ENCODE measurements at places on chromosomes 7 and 10.

DNA sequence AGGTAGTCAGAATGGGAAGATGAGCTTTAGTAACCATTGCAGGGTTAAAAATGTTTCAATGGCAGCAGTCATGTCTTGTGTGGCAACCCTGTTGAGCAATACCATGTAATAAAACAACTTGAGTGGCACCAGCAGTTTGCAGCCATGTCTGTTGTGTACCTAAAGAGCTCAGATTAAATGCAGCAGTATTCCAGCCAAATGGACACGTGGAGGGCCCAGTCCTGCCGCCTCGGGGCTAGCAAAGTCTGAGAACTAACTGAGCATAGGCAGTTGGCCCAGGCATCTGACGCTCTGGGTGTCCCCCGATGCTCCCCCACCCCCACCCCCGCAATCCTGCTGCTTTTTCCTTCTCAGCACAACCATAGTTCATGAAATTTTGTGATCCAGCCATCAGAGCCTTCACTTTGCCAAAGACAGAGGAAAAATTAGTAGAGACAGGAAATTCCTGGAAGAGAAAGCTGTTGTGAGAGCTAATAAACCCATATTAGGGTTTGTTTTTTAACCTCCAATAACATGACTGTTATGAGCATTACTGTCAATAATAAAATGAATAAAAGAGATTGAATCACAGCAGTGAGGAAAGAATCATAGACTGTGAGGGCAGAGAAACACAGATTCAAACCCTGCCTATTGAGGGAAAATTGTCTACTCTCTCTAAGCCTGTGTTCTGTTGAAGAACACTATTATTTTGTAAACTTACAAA, 220.6 kb upstream of the RHOBTB1 start:
- no peak for DNase-seq

DNA sequence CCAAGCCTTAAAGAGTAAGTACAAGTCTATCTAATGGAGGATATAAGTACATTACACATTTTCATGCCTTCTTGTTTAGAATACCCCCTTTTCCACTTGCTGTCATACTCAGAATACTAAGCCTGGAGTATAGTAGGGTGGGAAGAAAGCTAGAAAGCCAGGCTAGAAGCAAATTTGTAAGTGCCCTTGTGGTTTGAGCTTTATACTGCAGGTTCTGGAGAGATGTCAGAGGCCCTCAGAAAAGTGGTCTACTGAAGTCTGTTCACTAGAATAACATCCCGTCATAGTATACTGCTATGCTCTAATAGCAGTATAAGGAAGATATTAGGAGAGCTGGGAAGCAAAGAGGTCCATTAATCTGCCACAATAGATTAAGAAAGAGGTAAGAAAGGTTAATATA, 62.7 kb downstream of the HPSE2 start:
- DNase-seq, result no peak

- DNase-seq, result no peak
These were observed 23.3 kb downstream of the PRTFDC1 start for GRCh38 chr10:24929056-24929544.

- no peak for DNase-seq
These were observed 58.3 kb downstream of the ST7 start for GRCh38 chr7:117011419-117012260.

GRCh38 chr10:123942114-123942861, 50.7 kb upstream of the CPXM2 start:
- DNase-seq, result no peak

All from SIG-M5 (cell line).